WERI-Rb-1 (cell line): ENCODE measurements at places on chromosomes 5 and 9.
A peak's percentile ranks its signal among the peaks of the same experiment; 100 is the strongest.

GRCh38 chr5:6744841-6745705 is 31.8 kb downstream of the TENT4A start:
- DNase-seq = no peak

DNA sequence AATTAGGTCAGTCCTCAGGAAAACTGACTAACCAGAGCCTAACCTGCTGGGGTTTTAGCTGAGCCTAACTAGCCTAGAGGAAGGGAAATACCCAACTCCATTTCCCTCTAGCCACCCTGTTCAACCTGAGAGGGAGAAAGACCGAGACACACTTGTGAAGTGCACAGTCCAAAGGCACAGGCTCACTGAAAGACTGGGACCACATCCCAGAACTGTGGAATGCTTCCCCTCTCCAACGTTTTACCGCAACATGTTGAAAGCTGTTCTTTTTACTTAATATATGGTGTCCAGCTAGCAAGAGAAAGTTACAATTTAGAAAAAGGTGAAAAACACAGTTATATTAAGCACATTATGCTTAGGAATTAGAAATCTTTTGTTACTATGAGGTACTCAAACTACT is 76.8 kb upstream of the SIMC1 start:
- no peak for DNase-seq

DNA sequence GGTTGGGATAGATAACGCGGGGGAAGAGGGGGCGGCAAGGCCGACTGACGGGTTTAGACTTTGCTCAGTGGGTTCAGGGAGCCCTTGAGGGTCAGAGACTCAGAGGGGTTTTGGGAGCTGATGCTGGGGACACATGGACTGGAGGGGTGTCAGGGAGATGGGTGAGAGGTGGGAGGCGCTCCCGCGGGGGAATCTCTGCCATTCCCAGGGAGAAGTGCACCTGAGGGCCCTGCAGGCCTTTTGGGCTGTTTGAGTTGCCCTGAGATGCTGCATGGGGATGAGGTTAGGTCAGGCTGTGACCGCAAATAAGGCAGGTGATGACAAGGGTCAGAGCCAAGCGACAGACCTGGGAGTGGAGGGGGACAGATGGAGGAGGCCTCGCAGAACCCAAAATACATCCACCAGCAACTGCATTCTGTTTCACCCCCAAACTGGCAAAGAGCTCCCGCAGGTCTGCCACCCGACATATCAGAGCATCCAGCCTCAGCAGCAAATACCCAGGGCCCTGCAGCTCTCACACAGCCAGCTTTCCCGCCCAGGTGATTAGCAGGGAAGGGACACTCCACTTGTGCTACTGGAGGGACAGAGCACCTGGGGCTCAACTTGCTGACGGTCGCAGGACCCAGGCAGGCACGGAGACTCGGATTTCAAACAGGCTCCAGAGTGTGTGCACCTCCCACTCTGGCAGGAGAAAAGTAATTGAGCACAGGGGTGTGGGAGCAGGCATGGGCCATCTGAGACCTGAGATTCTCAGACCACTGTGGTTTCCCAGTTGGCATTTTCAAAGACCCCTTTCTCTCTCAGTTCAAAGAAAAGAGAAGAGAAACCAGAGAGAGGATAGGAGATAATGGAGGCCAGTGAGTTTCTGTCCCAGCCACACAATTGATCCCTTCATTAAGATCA is 26.4 kb downstream of the TMOD1 start:
- no peak for DNase-seq

GRCh38 chr9:121906074-121906870 is 186.8 kb downstream of the TTLL11 start:
- peak; percentile 40 for DNase-seq

DNA sequence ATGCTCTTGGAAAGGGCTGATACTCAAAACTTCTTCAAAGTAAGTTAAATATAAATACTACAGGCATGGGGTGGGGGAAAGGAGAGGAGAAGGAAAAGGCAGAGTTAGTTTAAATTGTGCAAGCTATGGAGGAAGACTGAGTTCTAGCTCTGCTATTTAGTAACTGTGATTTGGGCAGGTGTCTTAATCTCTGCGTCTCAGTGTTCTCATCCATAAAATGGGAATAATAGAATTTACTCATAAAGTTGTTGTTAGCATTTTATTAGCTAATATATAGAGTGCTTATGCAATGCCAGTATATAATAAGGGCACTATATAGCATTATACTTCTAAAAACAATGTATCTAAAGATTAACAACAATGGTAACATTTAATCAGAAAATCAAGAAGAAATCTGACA is 12.7 kb upstream of the PURA start:
- DNase-seq = no peak
